ENCODE measurements at places on chromosomes 2 and 18.
A peak's percentile ranks its signal among the peaks of the same experiment; 100 is the strongest.

DNA sequence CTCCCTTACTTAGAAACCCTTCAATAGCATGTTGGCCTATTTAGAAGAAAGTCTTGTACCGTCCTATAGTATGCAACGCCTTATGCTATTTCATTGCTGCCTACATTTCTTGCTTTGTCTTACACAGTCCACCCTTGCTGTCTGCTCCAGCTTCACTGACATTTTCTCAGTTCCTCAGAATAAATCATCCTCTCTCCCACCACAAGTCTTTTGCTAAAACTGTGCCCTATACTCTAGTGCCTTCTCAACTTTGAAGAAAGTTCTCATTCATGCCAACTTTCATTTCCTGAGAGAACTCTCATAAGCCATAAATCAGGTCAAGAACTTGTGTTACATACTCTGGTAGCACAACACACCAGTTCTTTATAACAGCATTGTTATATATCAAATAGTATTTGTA lies 54.3 kb upstream of the COL3A1 start:
- DNase-seq: no peak

DNA sequence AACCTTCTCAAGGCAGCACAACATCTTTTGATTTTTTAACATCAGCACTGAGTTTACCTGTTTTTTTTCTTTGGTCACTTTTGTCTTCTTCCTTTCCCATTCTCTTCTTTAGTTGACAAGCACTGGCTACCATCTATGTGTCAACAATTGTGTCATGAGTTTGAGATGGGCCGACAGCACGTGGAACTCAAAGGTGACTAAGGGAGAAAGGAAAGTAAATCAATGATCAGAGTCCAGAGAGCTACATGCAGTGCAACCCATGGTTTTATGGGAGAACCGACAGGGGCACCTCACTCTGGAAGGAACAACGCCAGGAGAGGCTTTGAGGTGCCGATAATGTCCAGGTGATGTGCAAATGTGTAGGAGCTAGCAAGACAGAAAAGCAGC lies 755.5 kb downstream of the RNF144A start:
- DNase-seq: no peak

GRCh38 chr2:218003981-218004419 lies 1.2 kb upstream of the TNS1 start:
- no peak for DNase-seq

DNA sequence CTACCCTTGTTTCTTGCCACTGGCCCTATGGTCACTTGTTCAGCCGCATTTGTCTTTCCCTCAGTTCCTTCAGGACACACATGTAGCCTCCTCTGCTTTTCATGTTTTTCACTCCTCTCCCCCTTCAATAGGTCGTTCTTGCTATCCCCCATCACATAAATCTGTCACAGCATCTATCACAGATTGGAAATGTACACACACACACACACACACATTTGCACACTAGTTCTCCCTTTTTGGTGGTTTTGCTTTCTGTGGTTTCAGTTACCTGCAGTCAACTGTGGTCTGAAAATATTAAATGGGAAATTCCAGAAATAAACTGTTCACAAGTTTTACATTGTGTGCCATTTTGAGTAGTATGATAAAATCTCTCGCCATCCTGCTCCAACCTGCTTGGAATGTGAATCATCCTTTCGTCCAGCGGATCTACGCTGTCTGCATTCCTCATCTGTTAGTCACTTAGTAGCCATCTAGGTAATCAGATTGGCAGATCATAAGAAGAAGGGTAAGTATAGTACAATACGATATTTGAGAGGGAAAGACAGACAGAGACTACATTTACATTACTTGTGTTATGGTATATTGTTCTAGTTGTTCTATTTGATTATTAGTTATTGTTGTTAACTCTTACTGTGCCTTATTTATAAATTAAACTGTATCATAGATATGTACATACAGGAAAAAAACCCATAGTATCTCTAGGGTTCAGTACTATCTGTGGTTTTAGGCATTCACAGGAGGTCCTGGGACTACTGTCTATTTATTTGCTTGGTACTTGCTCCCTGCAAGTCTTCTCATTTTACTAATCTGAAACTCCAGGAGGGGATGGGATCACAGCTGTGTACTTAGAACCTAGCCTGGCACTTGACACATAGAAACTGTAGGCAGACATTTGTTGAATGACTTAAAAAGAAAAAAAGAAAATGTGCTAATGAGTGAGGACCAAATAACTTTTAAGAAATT lies 86.1 kb upstream of the PNPT1 start:
- DNase-seq: no peak

DNA sequence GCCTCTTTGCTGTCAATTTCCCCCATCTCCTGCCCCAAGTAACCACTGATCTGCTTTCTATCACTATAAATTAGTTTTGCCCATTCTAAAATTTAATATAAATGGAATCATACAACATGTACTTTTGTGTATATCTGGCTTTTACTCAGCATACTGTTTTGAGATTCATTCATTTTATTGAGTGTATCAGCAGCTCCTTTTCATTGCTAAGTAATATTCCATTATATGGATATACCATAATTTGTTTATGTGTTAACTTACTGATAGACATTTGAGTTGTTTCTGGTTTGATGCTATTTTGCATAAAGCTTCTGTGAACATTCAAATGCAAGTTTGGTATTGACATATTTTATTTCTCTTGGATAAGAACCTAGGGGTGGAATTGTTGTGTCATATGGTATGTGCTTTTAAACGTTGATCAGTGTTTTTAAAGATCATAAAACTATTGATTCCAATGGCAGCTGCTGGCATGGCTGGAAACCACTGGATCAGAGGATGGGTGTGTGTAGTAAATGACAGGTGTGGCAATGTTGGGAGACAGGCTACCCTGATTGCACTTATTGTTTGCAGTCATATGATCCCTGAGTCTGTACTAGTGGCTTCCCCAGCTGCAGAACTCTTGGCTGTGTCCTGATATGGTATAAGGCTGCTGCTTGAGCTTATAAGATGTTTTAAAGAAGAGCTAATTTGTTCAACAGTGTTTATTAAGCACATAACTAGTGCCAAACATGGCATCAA lies 75.3 kb downstream of the CYP1B1 start:
- no peak for DNase-seq

DNA sequence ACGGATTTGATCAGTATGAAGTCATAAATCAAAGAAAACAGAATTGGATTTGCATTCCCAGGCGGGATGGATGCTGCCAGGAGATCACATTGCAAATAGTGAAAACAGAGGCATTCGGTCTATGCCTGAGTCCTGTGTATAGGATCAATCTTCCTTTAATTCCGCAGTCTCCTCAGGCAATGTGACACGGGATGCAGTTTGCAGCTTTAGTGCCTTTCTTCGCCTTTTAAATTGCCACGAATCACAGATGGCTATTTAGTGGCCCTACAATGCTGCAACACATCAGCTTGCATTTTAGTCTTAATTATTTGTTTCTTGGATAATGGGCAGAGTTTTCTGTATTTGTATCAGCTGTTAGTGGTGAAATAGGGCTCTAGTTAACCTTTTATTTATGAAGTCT lies 6.8 kb downstream of the ADCYAP1 start:
- DNase-seq: no peak

- no peak for DNase-seq
Measured at GRCh38 chr2:31230751-31231150, 3.2 kb upstream of the EHD3 start.

DNA sequence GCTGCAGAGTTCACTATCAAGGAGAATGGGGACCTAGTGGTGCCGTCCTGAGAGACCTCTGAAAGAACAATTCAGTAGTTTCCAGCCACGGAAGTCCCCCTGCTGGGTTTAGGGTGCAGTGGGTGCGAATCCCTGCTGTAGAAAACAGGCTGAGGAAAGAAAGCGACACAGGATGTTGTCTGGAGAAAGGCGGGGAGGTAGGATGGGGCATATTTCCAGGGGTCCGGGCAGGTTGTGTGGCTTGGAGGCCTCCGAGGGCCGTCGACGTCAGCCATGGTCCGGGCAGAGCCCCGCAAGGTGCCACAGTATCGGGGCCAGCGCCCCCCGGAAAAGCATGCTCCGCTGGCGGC lies 807 bp upstream of the CREB1 start:
- DNase-seq: peak; percentile 51

GRCh38 chr2:47031909-47032668 lies 116.5 kb upstream of the MCFD2 start:
- DNase-seq: no peak

All from hematopoietic multipotent progenitor cell treated with erythropoietin and hydrocortisone succinate and interleukin-3 and kit ligand, for 8 days (in vitro differentiated cells).